NCI-H1694 (cell line): ENCODE measurements at places on chromosomes 11 and 22.

- no peak for DNase-seq
Measured at GRCh38 chr22:35629406-35630216, 12.5 kb upstream of the MB start.

DNA sequence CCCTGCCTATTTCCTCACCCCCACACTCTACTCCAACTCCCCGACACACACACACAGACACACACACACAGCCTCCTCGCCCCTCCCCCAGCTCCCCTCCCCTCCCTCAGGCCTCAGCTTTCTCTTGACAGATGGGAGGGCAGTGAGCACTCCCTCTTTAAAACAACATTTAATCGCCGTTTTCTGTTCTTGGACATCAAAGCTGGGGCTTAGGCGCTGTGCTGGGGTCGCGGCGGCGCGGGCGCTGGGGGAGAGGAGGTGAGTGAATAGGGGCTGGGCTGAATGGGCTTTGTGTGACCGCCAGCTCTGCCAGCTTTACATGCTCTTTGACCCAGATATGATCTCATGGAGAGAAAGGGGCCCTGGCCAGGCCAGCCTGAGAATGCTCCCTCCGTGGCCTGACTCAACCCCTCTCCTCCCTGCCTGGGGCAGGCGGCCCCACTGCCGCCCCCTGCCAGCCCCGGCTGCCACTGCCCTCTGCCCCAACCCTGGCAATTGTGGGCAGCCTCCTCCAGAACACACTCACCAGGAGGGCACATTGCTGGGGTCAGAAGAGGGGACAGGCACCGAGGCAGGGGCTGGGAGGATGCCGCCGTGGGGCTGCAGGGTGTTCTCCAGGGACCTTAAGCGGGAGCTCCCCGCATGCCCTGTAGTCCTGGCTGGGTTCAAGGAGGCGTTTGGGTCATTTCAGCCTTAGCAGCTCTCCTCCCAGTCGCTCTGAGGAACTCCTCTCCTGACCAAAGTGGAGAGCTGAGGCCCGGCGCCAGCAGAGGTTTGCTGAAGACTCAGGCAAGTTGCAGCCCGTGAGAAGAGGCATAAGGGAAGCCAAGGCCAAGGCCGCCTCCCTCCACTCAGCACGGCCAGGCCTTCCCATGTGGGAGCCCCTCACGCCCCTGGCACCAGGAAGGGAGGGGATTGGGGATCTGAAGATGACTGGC, 38.3 kb upstream of the NNMT start:
- DNase-seq = no peak

DNA sequence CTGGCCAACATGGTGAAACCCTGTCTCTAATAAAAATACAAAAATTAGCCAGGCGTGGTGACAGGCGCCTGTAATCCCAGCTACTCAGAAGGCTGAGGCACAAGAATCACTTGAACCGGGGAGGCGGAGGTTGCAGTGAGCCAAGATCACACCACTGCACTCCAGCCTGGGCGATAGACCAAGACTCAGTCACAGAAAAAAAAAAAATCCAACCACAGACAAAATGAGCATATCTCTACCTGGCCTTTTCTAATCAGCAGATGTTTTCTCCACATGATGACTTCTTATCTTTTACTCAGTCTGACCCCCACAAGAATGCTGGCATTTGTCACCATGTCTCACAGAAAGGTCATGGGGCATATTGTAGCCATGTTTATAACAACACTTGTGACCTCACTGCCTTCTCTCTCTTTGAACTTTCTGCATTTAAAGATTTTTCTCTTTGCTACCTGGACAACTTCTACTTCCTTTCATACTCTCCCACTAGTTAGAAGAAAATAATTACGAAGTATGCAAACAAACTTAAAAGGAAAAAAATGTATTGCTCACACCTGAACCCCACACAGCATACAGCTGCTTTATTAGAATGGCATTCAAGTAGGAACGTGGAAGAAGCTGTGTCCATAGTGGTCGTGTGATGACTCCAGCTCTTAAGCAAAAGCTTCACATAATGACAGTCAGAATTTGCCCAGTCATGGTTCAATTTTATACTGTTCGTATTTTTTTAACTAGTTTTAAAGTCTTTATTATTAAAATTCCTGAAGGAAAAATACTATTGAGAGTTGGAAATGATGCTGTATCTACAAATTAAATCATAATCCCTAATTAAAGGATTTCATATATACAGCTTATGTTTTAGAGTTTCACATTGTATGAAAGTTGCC, 65.4 kb downstream of the ZC3H12C start:
- no peak for DNase-seq

DNA sequence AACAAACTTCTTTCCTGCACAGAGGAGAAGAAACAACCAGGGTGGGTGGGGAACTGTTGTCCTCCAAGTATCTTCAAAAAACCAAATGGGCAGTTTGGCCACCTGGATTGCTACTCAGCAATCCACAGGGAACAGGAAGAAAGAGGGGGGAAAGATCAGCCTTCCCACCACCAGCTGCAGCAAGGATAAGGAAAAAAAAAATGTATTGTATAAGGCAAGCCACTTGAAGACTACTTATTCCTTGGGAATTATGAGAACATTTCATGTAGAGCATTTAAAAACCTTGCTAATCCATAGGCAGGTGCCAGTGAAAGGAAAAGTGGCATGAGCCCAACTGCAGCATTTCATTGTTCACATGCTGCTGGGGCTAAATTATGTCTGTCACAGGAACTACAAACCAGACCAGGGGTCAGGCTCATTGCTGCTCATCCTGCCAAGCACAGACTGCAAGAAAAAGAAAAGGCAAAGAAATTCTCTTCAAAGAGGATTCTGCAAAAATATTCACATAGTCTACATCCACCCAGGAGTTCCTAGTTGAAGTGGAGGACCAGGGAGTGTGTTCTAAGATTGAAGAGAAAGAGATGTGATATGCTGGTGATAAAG, 2.2 kb downstream of the RAB30 start:
- no peak for DNase-seq

DNA sequence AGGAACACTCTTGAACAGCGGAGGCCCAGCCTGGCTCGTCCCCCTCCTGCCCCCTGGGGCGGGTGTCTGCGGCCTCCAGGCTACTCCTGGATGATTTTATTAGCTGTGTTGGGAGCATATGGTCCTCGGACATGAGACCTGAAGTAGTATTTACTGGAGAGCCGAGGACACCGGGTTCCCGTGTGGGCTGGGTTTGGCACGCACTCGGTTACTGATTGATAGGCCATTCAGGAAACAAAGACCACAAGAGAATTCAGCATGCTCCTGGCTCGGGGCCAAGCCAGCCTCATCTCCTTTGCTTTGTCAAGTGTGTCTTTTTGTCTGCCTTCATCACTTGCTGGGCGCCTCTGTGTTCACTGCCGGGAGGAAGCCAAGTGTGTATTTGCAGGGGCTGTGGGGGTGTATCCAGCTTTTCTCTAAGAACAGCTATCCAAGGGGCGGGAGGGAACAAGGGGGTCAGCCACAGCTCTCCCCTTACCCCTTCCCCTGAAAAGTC, 9.7 kb downstream of the FXYD2 start:
- DNase-seq = no peak

DNA sequence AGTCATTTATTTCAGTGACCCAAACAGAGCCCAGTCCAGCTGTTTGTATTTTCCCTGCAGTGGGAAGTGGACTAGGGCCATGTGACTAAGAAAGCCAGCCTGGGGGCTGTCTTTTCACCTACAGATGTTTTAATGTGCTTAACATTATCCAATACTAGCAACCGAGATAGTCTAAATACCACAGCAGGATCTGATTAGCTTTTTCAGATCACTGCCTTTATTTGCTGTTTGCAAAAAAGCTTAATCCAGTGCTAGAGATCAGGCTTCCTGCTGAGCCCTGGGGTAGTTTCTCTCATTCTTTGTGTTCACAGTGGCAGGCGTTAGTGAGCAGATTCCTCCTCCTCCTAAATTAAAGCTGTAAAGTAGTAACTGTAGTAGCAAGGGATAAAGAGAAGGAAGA, 35.0 kb downstream of the ZC3H12C start:
- DNase-seq = no peak
